Brain (organoid and tissue), 16 donors: ENCODE measurements at places on chromosomes 6 and 20.
A peak's percentile ranks its signal among the peaks of the same experiment; 100 is the strongest.

GRCh38 chr20:13341737-13342393 is 120.8 kb downstream of the ISM1 start:
- DNase-seq: no peak

DNA sequence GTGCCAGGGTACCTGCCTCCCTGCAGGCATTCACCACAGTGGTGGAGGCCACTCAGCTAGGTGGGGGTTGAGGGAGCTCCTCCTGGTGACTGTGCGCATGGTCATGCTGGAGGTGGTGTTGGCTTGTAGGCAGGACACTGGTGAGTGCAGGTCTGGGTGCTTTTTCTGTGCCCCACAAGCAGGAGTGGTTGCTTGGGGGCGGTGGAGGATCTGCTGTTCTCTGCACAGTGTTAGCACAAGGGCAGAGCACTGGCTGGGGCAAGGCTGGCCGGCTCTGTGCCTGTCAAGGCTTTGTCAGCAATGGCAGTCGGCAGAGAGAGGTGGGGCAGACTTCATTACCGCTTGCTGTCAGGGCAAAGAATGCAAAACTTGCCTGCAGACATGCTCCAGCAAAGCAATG is 632.1 kb upstream of the ID4 start:
- DNase-seq: no peak

DNA sequence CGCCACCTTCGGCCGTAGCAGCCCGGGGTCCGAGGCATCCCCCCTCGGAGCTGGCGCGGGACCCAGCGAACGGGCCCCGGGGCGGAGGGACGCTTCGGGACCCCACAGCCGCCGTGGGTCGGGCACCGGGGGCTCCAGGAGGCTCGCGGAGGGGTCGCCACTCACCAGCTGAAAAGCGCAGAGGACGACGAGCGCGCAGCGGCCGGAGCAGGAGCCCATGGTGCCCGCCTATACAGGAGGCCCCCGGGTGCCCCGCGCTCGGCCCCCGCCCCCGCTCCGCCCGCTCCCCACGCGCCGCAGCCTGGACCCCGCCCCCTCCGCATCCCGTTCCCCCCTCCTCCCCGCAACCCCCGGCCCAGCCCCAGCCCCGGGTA is at the start of gene NKAIN4:
Gene NKAIN4, minus strand, starts transcription at position 232 of the 374 bp plus-strand sequence. Its CDS starts 13 bp downstream, at position 219.
- peak; percentile 54 for DNase-seq

DNA sequence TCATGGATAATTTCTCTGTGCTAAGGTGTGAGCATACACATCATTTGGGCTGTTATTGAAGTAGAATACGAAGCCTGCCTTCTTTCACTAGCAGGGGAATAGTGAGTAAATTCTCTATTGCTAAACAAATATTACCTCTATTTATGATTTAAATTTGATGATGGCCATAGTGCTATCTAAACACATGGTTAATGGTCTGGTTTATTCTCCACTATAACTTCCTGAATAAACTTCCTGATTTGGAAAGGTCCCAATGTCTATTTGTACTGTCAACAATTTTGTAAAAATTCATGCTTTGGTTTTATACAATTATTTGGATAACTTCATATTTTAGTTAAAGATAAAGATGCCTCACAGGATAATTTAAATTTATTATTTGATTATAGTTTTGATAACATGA is 400.8 kb downstream of the ARHGAP18 start:
- DNase-seq: no peak

DNA sequence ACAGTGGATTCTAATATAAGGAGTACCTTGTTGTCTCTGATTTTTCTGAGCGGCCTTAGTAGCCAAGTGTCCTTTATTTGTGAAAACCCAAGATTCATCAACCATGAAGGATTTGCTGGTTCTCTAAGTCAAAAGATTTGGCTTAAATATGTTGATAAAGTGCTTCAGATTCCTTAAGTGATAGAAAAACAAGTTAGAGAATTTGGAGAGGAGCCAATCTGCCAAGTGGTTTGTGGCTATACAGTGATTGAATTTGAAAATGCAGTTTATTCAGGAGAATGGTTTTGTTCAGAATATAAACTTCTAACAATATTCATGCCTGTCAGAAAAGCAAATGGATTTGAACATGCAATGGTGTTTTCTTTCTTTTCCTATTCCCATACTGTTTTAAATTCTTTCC is 54.8 kb downstream of the CAP2 start:
- DNase-seq: no peak

GRCh38 chr6:155448668-155449449 is 6.8 kb downstream of the NOX3 start:
- peak; percentile 33 for DNase-seq

- DNase-seq: peak; percentile 93
Measured at GRCh38 chr6:37353761-37354525, at the start of gene RNF8. Gene RNF8 (plus strand): TSS chr6:37353983. CDS start chr6:37354165, 182 bp downstream.

DNA sequence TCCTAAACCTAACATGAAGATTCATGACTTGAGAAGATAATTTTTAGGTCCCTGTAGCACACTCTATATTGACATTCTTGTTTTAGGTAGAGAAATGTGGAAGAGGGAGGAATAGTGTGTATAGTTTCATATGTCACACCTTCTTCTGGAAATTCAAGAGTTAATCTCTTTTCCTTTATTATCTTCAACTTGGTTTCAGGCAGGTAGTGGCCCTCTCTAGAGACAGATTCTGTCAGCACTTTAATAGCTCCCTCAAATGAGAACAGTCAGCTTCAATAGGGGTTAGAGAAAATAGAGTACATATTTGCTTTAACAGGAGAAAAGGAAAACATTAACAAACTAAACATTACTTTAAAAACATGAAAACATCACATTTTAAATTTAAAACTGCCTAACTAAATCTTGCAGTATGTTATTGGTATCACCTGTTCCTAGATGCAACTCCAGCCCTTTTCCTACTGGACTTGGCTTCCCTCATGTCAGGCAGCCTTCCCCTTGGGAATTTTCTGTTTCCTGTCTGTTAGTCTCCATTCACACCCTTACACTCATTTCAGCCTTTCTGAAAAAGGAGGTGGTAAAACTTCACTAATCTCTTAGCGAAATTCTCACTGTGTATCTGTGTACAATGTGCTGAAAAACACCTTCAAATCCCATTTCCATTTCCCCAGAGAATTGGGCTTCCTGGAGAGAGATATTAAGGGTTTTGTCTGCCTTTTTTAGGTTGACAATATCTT is 192.3 kb upstream of the RNF217 start:
- DNase-seq: peak; percentile 54

DNA sequence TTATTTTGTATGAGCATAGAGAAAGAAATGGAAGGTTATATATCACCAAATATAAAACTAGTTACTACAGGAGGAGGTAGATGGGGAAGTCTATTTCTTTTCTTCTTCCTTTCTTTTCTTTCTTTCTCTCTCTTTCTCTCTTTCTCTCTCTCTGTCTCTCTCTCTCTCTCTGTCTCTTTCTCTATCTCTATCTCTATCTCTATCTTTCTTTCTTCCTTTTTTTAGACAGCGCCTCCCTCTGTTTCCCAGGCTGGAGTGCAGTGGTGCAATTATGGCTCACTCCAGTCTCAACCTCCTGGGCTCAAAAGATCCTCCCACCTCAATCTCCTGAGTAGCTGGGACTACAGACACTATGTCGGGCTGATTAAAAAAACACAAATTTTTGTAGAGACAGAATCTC is 10.2 kb upstream of the SGK1 start:
- DNase-seq: no peak

GRCh38 chr20:59802471-59803221 is 130.8 kb downstream of the SYCP2 start:
- no peak for DNase-seq

DNA sequence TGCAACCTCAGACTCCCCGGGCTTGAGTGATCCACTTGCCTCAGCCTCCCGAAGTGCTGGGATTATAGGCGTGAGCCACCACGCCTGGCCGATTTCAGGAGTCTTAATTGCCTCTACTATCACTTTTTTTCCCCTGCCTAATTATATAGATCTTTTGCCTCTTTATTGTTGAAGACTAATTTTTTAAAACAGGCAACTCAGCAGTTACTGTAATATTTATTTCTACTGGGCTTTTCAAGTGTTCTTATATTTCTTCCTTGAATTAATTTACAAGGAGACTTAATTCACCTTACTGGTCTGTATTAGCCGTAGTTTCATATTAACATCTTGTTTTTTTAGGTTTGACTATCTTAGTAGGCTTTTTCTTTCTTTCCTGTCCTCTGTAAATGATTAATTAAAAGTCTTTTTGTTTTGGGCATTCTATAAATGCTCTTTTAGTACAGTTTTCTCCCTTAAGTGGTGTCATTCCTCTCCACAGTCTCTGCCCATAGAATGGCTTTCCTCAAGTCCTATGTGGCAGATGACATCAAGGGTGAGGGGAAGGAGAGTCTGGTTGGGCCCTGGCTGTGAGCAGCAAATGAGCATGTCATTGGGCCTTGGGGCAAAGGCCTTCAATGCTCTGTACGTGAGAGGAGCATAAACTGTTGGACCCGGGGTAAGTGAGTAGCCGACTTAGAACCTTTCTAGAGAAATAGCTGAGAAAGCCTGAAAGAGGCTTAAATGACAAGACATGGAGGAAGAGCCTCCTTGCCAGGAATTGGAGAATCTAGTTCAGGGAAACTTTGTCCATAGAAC is 36.0 kb downstream of the ANKS1A start:
- no peak for DNase-seq

DNA sequence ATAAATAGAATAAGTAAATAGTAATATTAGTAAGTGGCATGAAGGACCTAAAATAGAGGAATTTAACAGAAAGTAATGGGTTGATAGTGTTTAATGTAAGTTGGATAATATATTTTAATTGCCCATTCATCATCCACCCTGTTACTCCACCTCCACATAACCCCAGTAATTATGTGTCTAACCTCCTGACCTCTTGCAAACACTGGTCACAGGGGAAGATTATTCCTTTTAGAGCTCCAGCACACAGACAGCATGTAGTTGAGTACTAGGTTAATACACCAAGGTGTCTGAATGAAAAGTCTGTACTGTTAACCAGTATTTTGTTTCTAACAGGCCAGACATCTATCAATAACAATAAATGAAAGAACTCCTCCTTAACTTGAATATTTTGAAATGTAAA is 92.4 kb upstream of the EYS start:
- DNase-seq: no peak

DNA sequence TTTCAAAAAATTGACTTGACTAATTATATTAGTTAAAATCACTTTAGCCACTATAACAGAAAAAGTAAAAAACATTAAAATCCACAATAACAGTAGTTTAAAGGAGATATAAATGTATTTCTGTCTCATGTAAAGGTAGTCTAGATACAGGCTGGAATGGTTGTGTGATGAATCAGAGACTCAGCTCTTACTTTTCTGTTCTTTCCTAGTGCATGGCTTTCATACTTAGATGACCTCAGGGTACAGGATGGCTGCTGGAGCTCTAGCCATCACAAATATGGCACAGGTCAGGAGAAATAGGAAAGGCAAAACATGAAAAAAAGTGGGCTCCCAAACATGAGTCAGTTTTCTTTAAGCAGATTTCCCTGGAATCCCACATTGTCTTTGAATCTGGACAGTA is 157.7 kb upstream of the FLRT3 start:
- DNase-seq: no peak

DNA sequence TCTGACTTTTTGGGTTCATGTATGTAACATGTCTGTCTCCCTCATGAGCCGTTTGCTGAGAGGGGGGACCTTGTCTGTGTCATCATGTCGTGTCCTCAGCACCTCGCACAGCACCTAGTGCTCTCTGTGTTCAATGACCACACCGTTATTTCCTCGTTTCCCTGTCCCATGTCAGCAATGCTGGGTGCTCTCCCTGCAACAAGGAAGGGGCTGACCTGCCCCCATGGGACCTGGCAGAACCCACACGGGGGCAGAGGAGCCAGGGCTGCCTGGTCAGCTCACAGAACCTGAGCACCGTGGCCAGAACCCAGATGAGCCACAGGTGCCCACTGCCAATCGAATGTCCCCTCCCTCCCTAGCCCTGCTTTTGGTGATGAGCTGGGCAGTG is 7.3 kb downstream of the ADA start:
- DNase-seq: no peak

DNA sequence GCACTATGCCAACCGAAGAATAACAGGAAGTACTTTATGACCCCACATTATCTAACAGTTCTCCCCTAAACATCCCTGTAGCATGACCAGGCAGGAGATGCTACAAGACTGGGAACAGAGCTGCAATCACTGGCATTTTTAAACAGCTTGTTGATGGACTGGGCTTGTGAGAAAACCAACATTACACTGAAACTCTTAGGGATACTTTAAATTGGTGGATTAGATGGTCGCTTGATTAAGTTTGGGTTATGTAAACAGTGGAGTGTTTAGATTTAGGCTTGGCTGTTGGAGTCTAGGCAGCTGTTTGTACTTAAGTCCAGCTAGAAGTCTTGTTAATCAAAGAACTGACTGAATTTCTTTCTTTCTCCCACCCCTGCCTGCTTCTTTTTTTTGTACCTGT is 234.1 kb upstream of the BMP2 start:
- no peak for DNase-seq

DNA sequence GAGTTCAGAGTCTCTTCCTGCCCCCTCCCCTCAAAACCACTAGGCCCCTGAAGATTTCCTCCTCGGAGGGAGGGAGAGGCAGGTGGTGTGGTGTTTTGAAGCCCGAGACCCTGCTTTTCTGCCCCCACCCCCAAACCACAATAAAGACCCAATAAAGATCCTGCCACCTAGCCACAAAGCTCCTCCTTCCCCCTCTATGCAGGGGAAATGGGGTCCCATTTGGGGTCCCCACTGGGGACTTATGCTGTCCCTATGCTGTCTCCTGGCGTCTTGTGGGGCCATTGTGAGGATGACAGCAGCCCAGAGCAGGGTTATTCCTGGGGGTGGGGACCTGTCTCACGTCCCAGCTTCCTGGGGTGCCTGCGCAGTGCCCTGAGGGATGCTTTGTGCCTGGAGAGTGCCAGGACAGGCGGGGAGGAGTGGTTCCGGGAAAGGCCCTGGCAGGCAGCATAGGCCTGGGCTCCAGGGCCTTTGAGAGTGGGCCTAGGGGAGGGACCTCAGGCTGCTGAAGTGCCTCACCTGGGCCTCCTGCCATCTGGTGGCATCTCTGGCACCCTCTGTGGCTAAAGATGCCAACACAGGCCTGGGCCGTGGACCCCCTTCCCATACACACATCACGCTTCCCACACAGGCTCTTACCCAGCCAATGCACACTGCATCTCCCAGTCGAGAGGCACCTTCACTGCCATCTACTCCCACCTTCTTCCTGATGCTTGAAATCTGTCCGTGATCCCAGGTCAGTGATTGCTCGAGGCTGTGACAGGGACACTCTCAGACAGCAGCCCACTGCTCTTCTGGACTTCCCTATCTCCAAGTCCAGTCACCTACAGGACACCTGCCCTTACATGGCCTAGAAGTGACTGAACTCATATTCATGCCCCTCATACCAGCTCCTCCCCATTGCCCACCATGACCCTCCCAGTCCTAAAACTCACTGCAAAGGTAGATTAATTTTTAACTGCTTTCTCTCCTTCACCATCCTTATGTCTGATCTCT is 7.9 kb upstream of the ARMC12 start:
- no peak for DNase-seq

GRCh38 chr6:44341095-44341890 is 1.2 kb upstream of the SPATS1 start:
- DNase-seq: no peak

DNA sequence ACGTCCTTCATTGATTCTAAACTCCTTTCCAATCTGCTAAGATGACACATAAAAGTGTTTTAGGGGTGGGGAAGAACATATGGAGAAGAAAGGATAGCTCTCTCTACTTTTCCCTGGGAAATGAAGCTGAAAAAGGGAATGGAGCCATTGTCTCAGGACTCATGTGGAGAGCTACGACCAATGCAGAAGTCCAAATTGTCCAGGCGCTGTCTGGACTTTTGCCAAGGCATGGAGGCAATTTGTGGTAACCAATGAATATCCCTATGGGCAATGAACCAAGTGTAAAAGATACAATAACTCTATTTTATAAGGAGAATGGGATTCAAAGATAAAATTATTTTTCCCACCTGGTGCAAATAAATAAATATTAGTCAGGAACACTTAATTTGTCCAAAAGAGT is 16.1 kb downstream of the FBXL4 start:
- peak; percentile 19 for DNase-seq
